Posterior vena cava (tissue), 2 donors: ENCODE measurements at places on chromosomes 1 and 21. TPM values are rescaled to one million over a fixed set of nuclear protein-coding genes. Genes with fewer than 3 reads are reported as not detected.

DNA sequence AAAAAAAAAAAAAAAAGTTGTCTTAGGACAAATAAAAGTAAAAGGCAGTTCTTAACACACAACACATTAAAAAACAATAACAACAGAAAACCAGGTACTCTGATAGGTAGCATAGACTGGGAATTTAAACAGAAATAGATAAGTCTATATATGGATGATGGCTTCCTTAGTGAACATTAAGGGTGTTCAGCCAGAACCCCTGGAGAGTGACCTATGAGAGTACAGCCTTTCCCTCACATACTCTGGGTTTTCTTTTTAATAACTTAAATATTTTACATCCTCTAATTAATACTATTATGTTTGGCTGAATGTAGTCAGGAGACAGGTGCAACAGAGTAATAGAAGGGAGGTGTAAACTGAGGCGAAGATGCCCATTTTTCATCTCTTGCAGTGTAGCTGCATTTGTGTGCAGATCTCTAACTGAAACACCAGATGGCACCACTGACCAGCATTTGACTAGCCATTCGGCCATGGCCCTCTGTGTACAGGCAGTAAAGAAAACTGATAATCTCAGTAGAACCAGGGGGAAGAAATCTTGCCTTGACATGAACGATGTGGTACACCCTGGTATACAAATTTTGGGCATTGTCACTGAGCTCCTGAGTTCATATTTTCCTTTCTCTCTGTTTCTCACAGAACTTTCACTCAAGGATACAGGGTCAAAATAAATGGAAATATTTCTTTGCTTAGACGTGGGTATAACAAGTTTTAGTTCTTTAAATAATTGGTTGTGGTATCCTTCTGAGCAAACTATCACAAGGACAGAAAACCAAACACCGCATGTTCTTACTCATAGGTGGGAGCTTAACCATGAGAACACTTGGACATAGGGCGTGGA, 7.6 kb downstream of the TTF2 start:
- no peak for DNase-seq

TINAGL1 gene
- 110 TPM for total RNA-seq

DNA sequence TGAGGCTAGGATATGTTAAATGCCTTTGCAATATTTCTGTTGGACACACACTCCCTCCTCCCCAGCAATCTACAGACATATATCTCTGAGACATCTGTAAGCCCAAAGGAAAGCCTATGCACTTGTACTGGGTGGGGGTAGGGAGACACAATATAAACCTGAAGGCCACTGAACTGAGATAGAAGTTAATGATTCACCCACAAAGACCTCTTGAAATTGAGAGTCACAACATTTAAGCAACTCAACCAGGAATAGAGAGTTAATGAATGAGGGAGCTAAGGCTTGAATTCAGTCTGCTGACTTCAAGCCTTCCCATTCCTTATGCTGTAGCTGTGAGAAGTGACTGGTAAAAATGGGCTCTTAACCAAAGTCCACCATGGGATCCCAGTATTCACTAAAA, 5.0 kb downstream of the OR10J1 start:
- no peak for DNase-seq

- DNase-seq, result no peak
Measured at GRCh38 chr1:12458571-12458970, 159.4 kb downstream of the DHRS3 start.

GRCh38 chr1:26582053-26582835, 52.7 kb downstream of the RPS6KA1 start:
- no peak for DNase-seq

DNA sequence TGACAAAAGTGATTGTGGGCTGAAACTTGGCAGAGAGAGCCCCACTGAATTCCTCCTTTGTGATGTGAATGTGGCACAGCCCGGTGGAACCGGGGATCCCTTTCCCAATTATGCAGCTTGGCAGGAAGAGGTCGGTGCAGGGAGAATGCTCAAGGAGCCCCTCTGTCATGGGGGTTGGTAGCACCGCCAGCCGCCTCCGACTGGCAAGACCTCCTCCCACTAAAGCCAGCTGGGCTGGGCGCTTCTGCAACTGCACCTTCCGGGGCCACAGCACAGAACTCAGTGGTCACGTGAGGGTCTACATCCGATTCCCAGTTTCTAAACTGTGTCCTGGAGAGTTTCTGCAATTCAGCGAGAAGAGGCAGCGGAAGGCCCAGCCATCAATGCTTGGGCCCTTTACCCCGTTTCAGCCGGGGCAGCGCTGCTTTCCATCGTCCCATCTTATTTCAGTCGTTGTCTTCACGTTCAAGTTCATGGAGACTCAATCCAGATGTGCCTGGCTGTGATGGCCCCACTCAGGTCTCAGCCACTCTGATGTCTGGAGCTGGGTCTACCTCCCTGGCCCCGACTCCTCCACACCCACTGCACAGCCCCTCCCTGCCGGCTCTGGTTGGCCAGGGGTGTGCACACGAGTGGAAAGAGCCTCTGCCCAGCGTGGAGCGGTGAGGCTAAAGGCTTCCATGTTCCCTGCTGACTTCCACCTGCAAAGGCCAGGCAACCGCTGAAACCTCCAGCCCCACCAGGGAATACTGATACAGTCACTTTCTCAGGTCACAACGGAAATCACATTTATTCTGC, 39.8 kb upstream of the FHAD1 start:
- DNase-seq, result peak; percentile 52

SMPDL3B gene
- 0.33 TPM for total RNA-seq

DNA sequence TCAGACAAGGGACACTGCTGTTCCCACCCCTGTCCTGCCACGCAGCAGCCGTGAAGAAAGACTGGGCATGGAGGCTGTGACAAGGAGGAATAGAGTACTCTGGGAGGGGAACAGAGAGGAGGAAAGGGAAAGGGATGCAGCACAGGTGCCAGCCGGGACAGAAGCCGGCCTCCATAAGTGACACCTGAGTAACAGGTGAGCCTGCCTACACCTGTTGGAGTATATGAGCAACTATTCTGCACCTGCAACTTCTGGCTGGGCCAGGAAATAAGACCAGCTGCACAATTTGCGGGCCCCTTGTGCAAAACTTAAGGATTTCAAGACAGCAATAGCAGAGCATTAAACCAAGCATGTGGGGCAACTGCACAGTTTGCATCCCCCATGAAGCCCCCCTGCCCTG, 72.5 kb upstream of the GOLT1A start:
- DNase-seq, result no peak

ST6GALNAC3 gene
- total RNA-seq, result 18.9 TPM

CD1B gene
- total RNA-seq, result not detected

DNA sequence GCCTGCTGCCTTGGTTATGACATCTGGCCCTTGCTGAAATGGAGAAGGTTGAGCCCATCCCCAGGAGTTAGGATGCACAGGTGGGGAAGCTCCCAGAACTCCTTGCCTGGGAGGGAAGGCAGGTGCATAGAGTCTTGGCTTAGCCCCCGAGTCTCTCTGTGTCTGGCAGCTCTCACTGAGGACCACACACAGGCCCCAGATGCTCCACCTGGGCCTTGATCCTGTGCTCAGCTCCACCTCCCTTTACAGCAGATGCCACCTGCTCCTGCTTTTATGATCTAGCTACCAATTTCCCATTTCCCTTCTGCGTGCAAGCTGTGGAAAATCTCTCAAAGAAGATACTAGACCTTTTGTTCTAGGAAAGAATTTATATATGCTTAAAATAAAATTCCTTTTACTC, 28.8 kb upstream of the KCNJ6 start:
- no peak for DNase-seq

S100A1 gene
- 0.74 TPM for total RNA-seq

DNA sequence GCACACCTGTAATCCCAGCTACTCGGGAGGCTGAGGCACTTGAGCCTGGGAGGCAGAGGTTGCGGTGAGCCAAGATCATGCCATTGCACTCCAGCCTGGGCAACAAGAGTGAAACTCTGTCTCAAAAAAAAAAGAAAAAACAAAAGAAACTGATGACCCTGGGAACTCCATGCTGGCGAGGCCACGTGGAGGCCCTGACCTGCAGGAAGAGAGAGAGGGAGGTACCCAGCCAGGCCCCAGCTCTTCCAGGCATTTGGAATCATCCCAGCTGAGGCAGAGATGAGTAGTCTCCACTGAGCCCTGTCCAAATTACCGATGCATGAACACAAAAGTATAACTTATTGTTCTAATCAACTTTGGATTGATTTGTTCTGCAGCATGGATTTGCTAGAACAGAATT, 132.0 kb upstream of the ZBTB40 start:
- no peak for DNase-seq

- no peak for DNase-seq
Measured at GRCh38 chr1:41371630-41372599, 10.7 kb downstream of the FOXO6 start.

GRCh38 chr1:199909137-199909536, 118.4 kb upstream of the NR5A2 start:
- no peak for DNase-seq

DRAXIN gene
- total RNA-seq, result 0.05 TPM

DNA sequence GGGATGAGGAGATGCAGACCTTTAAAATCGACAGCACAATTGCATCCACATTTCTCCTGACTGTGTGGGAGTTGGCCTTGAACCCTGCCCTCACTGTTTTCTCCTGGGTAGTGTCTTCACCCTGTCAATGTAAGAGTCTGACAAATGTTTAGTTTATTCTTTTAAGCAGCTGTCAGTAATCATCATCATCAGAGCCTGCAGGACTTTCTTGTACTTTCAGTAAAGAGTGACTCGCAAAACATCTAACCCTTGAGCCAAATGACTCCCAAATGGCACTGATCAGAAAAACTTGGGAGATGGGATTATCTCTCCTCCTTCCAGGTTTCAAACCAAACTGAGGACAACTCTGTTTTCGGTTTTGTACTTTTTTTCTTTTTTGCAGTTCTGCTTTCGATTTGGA, 460.2 kb downstream of the KIF26B start:
- DNase-seq, result no peak

DNA sequence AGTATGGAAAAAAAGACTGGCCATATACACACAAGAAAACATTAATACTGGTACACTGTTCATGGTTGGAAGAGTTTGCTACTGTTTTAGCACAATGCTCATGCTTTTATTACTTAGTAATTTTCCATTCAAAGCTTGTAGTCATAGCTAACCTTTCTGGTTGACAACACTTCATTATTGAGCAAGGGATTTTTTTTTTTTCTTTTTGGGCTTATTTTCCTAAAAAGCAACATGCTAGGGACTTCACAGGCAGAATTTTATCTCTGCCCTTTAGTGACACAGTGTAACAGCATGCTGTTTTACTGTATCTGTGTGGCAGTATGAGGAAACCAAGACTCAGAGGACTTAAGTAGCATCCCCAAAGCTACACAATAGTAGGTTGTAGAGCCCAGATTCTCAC, 58.5 kb downstream of the FGGY start:
- DNase-seq, result no peak

MRAP gene
- not detected for total RNA-seq

DNA sequence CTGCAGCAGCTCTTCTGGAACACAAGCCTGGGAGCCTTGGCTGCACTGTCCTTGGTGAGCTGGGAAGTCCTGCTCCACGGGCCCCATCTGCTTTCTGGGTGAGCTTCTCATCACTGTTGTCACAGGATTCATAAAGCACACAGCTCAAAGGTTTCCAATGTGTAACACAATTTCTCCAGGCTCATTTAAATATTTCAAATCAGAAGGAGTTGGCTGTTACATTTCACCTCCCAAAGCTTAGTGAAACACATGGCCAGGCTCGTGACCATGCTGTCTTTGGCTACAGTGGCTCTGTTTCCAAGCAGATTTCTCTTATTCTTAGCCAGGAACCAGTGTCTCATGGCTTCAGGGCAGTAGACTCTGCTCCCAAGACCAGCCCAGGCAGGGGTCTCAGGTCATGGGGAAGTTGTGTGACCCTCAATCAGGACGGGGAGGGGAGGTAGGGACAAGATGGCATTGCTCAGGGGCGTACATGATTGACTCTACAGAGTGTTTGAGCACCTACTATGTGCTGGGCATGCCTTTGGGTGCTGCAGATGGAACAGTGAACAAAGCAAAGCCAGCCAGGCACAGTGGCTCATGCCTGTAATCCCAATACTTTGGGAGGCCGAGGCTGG, 353.0 kb downstream of the NPHP4 start:
- DNase-seq, result no peak
